ENCODE measurements at places on chromosomes 1 and 21.

DNA sequence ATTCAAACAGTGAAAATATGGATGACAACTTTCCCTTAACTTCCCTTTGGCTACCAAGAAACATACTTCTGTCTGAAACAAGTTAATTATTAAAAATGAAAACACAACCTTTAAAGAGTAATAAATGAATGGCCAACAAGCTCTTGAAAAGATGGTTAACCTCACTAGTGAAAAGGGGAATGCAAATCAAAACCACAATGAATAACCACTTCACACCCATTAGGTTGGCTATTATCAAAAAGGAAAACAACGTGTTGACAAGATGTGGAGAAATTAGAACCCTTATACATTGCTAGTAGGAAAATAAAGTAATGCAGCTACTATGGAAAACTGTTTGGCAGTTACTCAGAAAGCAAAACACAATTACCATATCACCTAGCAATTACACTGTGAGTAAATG lies 14.1 kb downstream of the COP1 start:
- DNase-seq = no peak

GRCh38 chr1:18556364-18556763 lies 74.3 kb upstream of the PAX7 start:
- DNase-seq = no peak

- no peak for DNase-seq
These were observed 84.3 kb downstream of the RRAGC start for GRCh38 chr1:38775175-38775845.

DNA sequence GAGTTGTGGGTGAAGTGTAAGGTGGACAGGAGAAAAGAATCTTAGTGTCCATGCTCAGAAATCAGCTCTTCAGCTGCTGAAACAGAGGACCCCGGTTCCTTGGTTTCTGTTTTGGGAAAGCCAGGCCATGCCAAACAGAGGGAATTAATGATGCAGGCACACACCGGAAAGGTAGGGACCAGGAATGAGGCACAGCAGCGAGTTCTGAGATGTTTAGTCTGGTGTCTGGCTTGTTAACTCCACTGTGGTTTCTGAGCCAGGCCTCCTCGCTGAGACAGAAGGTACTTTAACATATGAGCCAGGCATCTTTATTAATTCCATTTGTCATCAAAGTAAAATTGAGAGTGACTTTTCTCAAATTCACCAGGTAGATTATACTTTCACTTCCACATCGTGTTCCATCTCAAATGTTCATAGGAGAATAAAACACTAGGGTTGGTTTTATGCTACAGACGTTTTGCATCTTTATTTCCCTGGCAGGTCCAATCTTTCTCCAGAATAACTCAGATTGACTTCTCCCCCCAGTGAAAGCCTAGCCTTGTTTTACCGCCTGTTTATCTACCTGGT lies 23.5 kb downstream of the LRRC8D start:
- no peak for DNase-seq

DNA sequence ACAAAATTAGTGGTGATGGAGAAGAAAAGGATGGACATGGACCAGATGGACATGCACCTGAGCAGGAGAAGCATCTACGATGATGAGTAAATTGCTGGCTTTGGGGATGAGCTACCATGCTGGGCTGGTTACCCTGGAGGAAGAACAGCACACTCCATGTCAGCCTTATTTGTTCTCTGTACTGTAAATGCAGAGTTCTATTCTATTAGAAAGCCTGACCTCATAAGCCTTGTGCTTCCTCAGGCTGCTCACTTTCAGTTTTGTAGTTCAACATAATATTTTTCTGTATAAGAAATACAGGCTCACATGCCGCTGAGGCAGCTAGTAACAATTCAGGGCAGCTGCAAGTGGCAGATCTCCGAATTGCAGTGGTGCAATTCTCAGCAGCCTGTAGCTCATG lies 249.6 kb downstream of the PLA2G4A start:
- DNase-seq = no peak

DNA sequence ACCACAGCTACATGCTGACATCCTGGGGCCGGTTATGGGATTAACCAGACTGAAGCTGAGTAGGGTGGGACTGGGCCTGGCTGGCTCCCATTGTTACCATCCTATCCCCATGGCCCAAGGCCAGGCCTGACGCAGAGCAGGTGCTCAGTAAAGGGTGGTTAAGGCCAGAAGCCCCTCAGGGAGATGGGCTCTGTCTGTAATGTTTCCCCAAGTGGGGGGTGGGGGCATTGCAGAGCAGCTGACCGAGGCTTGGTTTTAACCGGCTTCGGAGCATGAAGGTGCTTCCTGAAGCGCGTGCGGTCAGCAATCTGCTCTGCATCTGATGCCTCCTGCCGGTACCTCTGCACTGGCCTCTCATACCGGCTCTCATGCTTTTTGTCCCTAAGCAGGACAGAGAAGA lies 83.4 kb upstream of the ACTL8 start:
- DNase-seq = no peak

DNA sequence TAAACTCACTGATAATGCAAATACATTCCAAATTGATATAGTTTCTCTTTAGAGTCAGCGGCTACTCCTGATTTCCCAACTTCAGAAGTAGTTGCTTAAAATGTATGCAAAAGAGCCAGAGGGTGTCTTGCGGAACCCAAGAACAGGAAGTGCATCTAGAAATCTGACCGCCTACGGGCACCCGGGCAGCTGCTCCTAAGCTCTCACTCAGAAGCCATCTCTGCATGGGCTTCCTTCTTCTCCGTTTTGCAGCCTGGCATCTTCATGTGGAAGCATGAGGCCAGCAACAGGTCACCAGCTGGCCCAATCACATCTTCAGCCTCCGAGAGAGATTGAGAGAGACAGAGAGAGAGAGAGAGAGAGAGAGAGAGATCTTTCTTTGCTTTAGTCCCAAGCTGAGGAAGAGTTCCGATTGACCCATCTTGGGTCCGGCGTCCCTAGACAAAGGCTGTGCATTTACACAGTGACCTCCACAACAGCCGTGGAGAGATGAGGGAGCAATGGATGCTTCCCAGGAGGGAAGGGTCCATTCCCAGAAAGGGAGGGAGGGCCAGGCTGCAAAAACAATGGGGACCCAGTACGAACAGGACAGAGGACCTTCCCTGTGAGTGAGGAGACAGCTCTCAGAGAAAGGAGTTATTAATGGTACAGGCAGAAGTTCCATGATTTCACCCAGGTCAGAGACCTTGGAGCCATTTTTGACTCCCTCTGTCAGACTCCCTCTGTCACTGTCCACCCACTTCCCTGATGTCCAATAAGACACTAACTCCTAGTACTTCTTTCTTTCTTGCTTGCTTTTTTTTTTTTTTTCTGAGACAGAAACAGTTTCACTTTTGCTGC lies 28.2 kb upstream of the SLC30A1 start:
- peak; percentile 6 for DNase-seq

DNA sequence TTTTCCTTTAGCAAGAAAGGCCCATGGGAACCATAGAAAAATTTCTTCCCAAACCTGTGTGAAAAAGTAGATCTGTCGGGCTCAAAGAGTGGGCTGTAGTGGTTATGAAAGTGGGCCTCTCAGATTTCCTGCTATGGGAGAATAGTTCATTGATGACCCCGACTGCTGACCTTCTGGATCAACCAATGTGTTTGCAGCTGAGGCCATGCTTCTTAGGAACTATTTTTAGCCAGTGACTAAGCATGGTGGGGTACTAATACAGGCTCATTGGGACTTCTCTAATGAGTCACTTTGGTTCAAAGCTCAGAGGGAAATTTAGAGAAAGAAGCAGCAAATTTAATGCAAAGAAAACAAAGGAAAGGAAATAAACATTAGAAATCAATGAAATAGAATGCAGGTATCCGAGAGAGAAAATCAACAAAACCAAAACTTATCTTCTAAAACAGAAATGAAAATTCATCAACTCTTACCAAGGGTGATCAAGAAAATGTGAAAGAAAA lies 12.6 kb upstream of the PSMA5 start:
- DNase-seq = no peak

DNA sequence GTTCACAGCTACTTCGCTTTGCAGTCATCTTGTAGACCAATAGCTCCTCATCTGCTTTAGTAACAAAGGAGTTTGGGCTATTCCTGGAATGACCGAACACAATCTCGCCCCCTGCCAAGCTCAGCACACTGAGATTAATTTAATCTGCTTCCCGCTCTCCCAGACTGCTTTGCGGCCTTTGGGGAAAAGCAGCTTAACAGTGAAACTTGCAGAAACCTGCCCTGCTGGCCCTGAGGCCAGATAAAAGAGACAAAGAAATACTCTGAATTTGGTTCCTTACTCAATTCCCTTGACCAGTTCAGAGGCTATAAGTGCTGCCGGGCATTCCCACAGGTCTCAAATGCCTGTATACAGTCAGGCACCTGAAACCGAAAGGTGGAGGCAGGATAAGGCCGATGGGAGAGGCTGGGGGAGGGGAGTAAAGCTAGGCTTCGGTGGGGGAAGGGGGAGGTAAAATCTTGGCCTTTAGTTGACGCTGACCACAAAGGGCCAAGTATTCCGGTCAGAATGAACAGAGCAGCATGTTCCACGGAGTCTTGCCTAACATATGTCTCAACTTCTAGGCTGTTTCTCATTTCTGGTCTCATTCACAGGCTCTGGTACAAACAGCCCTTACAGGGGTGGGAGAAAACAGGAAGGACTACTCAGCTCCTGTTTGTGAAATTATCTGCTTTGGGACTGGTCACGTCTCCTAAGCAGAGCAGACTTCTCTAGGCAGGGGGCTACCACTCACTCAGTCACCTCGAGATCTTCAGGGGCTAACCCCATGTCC lies 17.7 kb upstream of the A3GALT2 start:
- no peak for DNase-seq

DNA sequence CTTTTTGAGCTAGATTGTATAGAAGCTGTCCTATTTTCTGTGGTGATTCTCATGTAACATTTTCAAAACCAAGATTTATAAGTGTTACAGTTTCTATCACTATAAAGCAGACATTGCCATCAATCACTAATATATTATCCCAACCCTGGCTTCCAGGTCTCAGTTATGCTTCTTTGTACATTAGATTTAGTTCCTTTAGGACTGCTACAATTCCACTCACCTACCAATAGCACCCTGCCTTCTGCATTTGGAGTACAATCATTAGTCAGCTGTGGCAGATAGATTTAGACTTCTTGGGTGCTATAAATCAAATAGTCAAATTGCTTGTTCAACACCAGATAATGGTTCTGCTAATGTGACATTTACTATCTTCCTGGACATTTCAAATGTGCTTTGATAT lies 281.6 kb downstream of the BRINP3 start:
- no peak for DNase-seq

GRCh38 chr1:193754732-193755427 lies 568.5 kb upstream of the B3GALT2 start:
- DNase-seq = no peak

DNA sequence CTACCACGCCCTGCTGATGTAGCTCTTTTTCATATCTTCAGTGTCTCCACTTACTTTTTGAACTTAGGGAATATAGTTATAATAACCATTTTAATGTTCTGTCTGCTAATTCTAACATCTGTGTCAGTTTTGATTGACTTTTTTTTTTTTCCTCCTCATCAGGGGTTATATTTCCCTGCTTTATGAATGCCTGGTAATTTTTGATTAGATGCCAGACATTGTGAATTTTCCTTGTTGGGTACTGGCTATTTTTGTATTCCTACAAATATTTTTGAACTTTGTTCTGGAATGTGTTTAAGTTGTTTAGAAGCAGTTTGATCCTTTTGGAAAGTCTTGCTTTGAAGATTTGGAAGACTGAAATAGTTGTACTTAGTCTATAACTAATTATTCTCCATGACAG lies 82.1 kb downstream of the ROR1 start:
- DNase-seq = no peak

DNA sequence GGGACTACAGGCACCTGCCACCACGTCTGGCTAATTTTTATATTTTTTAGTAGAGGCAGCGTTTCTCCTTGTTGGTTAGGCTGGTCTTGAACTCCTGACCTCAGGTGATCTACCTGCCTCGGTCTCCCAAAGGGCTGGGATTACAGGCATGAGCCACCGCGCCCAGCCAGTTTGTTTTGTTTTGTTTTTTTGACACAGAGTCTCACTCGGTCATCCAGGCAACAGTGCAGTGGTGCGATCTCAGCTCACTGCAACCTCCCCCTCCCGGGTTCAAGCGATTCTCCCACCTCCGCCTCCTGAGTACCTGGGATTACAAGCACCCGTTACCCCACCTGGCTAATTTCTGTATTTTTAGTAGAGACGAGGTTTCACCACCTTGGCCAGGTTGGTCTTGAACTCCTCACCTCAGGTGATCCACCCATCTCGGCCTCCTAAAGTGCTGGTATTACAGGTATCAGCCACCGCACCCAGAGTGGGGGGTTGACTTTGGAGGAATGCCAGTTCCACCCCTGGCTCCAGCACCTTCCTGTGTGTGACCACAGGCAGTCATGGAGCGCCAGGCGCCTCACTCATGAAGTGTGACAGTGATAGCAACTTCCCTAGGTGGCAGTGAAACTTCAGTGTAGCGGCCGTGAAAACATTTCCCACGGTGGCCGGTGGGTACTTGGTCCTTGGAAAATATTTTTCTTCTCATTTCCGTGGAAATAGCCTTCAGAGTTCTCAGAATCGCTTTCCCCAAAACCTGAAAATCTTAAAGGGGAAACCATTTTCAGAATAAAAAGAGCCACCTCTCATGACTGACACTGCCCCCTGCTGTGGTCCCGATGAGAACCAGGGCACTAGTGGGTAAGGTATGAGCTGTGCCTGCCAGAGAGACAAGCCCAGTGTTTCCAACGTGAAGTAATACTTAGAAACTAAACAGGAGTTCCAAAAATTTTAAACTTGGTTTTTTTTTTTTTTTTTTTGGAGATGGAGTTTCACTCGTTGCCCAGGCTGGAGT lies 48.6 kb downstream of the WDR4 start:
- no peak for DNase-seq

- no peak for DNase-seq
These were observed 10.2 kb downstream of the MACF1 start for GRCh38 chr1:39214714-39214997.

DNA sequence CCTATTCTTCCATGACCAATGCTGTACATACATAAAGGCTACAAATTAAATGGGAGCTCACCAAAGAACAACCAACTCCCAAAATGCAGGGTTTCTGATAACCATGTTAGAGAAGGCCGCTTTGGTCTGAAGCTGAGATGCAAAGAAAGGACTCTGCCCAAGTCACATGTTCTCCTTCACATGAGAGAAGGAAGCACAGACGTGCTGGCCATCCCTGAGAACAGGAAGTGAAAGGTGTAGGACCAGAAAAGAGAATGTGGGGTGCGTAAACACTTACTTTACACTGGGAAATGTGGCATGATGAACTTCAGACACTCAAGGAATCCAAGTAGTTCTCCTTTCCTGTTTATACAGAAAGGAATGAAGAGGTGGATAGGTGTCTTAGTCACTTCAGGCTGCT lies 31.7 kb upstream of the TADA1 start:
- DNase-seq = no peak

- no peak for DNase-seq
These were observed 28.3 kb downstream of the SLC30A7 start for GRCh38 chr1:100924212-100924611.
